ENCODE measurements at places on chromosomes 3 and 15.

DNA sequence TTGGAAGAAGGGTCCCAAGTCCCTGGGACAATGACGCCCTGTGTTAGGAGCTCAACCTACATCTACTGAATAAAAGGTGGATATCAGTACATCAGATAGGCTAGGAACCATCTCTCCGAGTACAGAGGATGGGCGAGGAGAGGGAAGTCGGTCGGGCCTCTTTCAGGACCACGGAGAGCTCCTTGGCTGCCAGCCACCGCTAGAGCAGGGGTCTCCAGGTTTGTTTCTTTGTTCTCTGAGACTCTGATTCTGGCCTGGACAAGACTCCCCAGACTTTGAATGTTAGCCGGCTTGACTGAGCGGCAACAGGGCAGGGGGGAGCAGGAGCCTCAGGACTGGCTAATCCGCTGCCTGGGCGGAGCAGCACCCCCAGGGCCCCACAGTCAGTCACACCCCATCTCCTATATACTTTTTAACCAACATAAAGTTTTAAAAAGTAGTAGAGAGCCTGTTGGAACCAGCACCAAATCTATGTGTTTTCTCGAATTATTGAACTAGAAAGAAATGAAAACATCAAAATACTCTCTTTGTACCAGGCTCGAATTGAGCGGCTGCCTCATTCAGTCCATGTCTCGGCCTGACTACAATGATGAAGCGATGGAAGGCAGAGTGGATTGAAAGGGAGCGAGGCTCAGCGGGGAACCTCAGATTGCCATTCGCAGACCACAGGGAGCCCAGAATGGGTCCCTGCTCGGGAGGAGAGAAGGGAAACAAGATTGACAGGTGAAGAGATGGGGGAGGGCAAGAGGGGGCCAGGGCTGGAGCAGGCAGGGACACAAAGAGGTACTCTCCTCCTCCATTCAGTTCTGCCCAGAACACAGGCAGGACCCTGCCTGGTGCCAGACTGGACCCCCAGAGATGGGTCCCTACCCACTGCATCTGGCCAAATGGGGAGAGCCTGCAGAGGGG is 131.6 kb downstream of the TPRA1 start:
- no peak for DNase-seq

DNA sequence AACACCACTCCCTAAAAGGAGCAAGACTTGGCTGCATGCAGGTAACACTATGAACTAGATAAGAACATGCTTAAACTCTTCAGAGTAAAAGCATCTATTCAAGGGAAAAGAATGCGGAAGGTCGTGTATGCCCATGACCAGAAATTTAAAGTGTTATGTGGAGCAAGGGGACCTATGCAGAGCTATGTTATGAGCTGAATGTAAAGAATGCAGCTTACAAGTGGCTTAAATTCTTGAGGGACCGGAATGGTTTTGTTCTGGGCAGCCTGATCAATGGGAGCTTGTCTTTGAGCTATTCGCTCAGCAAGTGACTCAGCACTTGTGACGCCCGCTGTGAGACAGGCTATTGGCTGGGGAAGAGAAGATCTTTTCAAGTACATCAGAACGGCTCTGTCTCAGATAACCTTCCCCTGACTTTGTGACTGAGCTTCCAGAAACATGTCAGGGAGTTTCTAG is 367.5 kb upstream of the THBS1 start:
- DNase-seq: no peak

DNA sequence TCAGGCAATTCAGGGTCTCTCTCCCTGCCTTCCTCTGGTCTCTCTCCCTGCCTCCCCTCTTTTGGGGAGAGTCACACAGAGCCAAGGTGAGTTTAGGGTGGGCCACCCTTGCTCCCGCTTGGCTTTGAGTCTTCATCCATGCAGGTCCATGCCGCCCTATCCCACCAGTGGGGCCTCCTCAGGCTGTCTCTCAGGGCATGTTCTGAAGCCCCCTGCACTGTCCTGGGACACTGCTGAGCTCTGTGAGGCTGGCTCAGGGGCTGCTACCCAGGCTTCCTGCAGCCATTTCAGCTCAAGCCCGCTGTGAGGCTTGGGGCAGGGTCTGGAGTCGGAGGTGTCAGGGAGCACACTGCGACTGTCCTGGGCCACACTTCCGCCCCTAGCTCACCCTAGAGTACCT is 203.1 kb downstream of the SSR3 start:
- DNase-seq: no peak

DNA sequence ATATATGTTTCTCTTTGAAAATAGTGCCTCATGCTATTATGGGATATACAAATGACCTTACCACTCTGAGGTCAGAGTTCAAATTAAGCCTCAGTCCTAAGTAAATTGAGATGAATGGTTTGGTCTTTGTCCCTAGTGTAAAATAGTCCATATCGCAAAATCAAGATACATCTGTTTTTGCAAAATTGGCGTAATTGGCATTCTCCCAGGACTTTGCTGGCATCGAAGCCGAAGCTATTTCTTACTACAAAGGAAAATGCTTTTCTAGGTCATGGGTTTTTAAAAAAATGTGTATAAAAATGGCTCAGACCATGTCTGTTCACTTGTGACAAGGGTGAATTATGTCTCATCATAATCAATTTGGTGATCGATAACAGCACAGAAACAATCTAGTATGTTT is 25.9 kb downstream of the ROBO2 start:
- no peak for DNase-seq

DNA sequence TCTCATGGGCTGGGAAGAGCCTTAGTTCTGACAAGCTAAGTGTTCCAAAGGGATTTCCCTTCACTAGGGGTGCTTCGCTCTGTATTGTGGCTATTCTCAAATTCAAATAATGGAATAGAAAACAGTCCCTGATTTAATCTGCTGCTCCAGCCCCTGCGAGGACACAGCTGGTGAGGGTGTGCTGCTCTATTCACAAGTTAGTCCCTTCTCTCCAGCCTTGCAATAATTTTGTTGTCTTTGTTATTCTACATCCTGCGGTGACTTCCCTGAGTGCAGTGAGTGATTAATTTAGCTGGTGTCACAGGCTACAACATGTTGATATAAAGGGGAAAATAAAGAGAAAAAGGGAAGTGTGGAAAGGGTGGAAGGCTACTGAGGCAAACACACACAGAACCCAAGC is 180.5 kb upstream of the VEPH1 start:
- DNase-seq: no peak

DNA sequence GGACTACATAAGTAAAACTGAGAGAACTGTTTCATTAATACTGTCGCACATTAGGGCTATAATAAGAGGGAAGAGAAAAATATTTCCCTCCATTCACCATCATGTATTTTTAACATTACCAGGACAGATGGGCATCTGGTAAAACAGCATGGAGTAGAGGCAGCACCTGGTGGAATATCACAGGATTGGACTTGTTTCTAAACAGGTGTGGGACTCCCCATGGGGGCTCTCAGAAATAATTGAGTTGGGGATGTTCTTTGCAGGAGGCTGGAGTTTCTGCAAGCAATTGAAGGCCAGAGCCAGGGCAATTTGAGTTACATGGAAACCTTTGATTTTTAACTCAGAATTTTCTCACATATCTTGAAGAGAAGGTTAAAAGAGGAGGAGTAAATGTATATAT is 8.4 kb upstream of the MINDY2 start:
- DNase-seq: no peak

GRCh38 chr3:46057716-46058115 is 30.4 kb upstream of the XCR1 start:
- no peak for DNase-seq

DNA sequence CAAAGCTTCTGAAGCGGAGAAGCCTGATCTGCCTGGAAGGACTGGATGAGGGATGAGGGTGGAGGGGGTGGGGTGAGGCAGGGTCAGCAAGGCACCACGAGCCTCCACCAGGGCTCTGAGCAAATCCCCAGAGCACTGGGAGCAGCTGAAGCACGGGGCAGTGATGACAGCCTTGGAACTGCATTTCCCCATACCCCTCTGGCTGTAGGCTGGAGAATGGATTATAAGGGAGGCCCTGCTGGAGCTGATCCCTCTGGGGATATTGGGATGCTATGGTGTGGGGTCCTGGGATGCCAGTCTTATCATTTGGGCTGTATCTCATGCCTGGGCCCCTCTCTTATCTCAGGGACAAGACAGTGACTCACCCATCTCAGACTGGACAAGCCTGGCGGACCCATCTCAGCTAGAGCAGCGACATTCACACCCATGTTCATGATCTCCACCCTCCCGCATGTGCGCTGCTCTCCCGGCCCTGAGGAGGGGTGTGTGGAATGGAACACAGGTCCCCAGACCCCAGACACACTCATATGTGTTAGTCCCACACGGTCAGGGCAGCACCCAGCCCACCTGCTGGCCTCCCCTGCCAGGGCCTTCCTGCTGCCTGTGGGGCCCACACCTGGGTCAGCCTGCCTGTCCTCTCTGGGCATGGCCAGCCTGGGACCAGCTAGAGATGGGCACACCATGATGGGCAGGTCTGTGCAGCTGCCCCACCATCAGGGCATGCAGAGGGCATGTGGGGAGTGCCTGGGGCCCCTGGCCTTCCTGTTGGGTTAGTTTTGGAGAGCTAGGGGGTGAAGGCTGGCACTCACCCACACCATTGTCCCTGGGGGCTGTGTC is 97.1 kb downstream of the FBLN2 start:
- no peak for DNase-seq

DNA sequence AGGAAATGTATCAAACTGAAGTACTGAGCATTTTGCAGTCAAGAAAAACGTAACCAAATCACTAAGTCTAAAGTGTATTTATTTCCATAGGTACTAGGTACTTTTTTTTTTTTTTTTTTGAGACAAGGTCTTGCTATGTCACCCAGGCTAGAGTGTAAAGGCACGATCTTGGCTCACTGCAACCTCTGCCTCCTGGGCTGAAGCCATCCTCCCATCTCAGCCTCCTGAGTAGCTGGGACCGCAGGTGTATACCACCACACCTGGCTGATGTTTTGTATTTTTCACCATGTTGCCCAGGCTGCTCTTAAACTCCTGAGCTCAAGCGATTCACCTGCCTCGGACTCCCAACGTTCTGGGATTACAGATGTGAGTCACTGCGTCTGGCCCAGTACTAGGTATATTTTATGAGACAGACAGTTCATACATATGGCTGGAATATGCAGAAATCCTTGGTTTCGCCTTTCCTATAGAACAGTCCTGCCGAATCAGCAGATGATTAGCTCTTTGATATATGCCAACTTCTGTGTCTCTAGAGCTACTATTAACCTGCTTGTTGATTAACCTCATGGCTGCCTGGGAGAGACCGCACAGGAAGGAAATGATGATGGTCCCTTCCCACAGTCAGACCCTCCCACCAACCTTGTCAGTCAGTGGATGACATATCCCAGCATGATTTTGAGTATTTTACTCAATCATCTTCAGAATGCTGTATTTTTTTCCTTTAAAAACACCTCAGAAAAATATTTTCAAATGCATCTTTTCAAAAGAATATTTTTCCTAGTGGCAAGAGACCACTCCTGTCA is 32.3 kb downstream of the TMOD3 start:
- no peak for DNase-seq

DNA sequence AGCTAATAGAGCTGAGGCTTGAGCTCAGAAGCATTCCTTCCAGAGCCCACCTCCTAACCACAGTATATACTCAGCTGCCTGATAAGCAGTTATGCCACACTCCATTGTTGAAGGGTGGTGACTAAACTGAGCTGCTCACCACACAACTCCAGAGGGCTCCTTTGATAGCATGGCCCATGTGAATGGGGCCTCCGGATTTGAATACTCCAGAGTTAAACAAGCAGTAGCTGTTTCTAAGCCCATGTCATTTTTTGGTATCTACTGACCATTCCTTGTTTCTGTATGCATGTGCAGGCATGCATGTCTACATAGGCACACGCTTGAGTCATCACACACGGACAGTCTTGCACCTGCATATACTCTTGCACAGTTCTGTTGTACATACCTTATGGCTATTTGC is 28.9 kb downstream of the IGSF10 start:
- DNase-seq: no peak

GRCh38 chr3:129384594-129385323 is 43.7 kb downstream of the EFCAB12 start:
- DNase-seq: no peak

GRCh38 chr3:64129581-64129980 is 95.7 kb downstream of the PRICKLE2 start:
- no peak for DNase-seq

- DNase-seq: no peak
Measured at GRCh38 chr15:93861413-93861812, 369.9 kb upstream of the MCTP2 start.

GRCh38 chr3:134628884-134629283 is 21.9 kb downstream of the KY start:
- no peak for DNase-seq

- no peak for DNase-seq
Measured at GRCh38 chr3:194300382-194300758, 50.8 kb downstream of the CPN2 start.

GRCh38 chr15:64072812-64073211 is 20.8 kb downstream of the CIAO2A start:
- DNase-seq: no peak

- DNase-seq: peak; percentile 77
Measured at GRCh38 chr3:9951962-9952805, at the start of gene PRRT3. PRRT3 (minus strand) TSS chr3:9952408; CDS start chr3:9950115, 2,293 bp downstream.

DNA sequence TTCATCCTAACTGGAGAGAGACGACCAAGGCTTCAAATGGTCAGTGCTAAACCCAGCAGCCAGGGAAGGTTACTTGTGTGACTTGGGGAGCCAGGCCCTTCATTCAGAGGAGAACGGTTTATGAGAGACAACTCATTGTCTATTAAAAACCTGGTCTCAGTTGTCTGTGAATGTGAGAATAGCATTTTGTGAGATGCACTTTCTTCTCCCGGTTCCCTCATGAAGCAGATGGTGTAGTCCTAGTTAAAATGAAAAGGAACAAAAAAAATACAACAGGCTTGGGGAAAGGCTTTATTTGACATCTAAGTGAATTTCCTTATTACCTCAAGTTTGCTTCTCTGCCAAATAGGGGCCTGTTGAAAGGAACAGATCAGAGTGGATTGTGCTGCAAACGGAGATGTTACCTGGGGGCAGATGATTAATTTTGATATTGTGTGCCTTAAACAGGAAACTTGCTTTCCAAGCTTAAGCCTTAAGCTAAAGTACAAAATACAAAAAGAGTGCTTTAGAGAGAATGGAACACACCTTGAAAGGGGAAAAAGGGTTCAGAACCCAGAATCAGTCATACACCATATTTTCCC is 202.7 kb upstream of the BHLHE40 start:
- peak; percentile 25 for DNase-seq

- DNase-seq: no peak
Measured at GRCh38 chr3:138097192-138098172, 17.9 kb downstream of the DZIP1L start.

GRCh38 chr15:85379403-85380131 is 836 bp upstream of the AKAP13 start:
- DNase-seq: no peak

Measured in GM12891 (cell line).